ENCODE measurements at places on chromosomes 1 and 21.

DNA sequence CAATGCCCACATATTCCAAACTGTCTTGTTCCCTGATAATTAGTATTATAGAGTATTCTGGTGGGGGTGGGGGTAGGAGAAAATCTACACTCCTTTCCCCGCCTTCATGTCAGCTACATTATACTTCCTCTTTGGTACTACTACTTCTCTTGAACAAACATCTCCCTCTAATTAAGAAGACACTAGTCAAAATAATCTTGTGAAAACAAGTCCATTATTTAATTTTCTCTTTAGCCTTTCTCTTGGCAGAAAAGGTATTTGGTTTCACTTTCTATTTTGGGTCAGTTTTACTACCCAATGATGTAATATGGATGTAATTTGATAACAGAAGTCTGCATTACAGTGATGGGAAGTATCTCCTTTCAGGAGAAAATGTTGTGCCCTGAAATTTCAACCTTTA is 22.5 kb downstream of the NTMT2 start:
- no peak for DNase-seq

DNA sequence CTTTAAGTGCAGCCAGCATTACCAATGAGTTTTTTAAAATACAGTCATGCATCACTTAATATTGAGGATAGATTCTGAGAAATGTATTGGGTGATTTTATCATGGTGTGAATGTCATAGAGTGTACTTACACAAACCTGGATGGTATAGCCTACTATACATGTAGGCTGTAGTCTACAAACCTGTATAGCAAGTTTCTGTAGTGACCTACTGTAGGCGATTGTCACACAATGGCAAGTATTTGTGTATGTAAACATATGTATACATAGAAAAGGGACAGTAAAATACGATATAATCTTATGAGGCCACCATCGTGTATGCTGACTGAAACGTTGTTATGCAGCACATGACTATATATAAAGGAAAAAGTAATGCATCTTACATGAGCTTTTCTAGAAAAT is 48.2 kb downstream of the RPE65 start:
- no peak for DNase-seq

GRCh38 chr1:6805004-6805416 is 19.8 kb downstream of the CAMTA1 start:
- no peak for DNase-seq

DNA sequence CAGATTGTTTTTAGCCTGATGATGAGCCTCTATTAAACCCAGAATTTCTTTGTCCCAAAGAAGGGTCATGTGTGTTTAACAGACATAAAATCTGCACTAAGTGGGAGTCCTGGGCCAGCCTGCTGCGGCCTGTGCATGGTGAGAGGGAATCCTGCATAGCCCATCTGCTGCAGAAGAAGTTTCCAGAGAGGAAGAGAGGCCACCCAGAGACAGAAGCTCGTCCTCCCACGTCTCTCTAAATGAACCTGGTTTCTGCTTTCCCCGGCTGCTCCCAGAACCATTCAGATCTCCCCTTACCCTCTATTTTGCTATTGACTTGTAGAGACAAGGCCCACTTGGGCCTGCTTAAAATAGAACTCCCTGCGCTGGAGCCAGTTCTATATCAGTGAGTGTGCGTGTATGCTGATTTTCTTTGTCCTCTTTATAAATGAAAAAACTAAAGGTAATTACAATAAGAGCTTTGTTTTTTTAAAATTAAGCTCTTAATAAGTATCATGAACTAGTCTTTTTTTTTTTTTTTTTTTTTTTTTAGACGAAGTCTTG is 142.8 kb upstream of the RAB4A start:
- no peak for DNase-seq

DNA sequence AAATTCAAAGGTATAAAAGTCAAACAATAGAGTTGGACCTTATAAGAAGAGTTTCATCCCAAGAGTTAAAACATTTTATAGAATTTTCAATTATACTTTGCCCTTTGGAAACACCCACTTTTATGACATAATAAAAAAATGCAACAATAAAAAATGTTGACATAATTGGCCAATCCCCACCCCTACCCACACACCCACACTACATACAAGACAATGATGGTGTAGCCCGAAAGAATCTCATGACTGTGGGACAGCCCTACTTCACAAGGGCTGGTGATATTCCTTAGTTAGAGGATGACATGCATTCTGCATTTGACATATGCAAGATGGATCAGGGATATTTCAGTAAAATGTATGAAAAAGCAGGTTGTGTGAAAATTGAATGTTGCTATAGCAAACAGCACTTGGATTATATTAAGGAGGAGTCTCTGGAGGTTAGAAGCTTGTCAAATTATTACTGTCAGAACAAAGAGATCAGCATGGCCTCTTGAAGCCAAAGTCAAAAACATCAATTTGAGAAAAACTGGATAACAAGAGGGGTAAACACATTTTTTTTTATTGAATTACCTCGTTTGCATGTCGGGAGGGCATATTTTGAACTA is 133.0 kb upstream of the SAMSN1 start:
- no peak for DNase-seq

DNA sequence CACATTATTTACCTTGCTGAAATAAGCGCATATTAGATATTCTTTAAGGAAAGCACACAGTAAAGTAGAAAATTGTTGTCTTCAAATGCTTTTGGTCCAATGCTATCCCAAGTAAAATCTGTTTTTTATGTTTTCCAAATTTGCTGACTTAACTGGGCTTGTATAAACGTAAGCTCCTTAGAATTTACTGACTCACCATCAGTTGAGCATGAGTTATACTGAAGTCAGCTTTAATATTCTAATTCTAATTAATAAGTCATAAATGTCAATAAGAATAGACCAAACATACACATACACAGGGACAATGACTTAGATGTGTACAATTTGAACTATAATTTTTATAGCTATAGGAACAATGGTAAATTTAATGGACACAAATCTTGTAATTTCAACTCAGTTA is 319.2 kb downstream of the TPR start:
- DNase-seq = no peak

DNA sequence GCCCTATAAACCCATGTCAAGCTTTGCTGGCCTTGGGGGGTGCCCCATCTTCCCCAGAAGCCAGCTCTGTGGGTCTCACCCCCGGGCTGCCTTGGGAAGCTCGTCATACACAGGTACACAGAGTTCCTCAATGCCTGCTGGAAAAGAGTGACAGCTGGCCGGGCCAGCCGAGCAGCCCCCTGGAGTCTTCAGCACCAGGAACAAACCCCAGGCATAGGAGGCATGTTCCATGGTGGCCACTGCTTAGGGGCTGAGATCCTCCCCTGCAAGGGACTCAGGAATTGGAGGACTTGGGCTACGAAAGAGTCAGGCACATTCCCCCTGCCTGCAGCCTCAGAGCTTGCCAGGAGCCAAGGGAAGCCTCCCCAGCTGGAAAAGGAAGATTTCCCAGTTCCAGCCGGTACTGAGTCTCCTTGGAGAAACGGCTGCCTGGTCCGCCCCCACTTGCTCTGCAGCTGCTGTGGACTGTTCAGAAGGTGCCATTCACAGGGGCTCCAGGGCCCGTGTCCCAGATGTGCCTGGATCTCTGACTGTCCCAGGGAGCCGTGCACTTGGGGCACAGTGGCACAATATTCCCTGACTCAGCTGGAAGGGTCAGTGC is 89.5 kb downstream of the STUM start:
- DNase-seq = no peak

DNA sequence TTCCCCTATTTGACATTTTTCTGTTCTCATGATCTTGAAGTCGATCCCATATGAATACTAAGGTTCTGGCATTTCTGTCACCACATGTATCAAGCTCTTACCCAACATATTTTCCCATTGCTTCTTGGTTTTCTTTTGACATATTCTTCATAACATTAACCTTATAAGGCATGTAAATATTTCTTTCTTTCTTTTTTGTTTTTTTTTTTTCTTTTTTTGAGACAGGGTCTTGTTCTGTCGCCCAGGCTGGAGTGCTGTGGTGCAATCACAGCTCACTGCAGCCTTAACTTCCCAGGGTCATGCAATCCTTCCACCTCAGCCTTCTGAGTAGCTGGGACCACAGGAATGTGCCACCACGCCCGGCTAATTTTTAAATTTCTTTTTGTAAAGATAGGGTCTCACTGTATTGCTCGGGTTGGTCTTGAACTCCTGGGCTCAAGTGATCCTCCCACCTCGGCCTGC is 33.1 kb upstream of the ERRFI1 start:
- DNase-seq = no peak

GRCh38 chr1:55484173-55484572 is 269.0 kb upstream of the USP24 start:
- DNase-seq = no peak

Measured in NCI-H146 (cell line).